ENCODE measurements at places on chromosomes 4 and X. TPM values are rescaled to one million over a fixed set of nuclear protein-coding genes. Genes with fewer than 3 reads are reported as not detected.

DNA sequence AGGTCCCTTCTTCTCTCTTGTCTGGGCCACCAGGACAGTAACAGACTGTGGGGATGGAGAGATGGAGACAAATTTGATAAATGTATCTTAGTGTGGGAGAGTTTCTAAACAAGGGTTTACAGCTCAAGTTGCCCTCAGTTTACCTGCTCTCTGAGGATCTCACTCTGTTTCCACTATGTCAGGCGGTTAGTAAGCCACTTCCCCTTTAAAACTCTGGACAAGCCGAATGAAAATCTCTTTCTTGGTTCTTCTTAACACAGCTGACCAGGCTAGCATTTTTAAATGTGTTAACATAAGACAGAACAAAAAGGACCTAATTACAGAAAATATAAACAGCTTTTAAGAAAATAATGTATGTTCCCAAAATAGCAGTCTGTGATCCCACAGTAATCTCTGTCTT, 2.9 kb upstream of the SCARB2 start:
- no peak for DNase-seq

- peak; percentile 97 for DNase-seq
These were observed 268.0 kb downstream of the ADGRL3 start for GRCh38 chr4:61468024-61468720.

DNA sequence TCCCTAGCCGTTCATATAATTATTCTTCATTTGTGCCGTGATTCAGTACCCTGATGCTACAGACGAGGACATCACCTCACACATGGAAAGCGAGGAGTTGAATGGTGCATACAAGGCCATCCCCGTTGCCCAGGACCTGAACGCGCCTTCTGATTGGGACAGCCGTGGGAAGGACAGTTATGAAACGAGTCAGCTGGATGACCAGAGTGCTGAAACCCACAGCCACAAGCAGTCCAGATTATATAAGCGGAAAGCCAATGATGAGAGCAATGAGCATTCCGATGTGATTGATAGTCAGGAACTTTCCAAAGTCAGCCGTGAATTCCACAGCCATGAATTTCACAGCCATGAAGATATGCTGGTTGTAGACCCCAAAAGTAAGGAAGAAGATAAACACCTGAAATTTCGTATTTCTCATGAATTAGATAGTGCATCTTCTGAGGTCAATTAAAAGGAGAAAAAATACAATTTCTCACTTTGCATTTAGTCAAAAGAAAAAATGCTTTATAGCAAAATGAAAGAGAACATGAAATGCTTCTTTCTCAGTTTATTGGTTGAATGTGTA, 7.0 kb downstream of the SPP1 start:
- DNase-seq = peak; percentile 23

GRCh38 chrX:153608806-153609205, 9.9 kb upstream of the CCNQ start:
- no peak for DNase-seq

Gene TCEANC
- total RNA-seq = 0.29 TPM

DNA sequence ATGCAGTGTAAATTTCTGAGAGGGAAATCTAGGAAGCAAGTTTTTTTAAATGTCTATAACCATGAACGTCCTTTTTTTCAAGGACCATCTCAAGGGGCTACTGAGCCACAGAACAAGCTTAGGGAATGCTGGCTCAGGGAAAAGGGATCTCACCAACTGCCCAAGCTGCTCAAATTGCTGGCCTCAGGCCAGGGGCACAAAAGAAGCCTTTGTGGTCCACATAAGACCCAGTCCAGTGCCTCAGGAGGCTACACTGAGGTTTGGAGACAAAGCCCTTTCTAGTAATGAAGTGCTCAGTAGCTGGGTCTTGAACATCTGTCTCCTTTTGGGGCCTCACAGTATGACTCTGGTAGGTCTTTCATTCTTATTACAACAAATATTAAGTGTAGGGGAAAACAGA, 305.5 kb downstream of the RAB28 start:
- DNase-seq = no peak

All from HT1080 (cell line).